ENCODE measurements at places on chromosomes 1 and 21.

- DNase-seq, result peak; percentile 44
These were observed 6.6 kb downstream of the SPATA21 start for GRCh38 chr1:16430606-16431005.

DNA sequence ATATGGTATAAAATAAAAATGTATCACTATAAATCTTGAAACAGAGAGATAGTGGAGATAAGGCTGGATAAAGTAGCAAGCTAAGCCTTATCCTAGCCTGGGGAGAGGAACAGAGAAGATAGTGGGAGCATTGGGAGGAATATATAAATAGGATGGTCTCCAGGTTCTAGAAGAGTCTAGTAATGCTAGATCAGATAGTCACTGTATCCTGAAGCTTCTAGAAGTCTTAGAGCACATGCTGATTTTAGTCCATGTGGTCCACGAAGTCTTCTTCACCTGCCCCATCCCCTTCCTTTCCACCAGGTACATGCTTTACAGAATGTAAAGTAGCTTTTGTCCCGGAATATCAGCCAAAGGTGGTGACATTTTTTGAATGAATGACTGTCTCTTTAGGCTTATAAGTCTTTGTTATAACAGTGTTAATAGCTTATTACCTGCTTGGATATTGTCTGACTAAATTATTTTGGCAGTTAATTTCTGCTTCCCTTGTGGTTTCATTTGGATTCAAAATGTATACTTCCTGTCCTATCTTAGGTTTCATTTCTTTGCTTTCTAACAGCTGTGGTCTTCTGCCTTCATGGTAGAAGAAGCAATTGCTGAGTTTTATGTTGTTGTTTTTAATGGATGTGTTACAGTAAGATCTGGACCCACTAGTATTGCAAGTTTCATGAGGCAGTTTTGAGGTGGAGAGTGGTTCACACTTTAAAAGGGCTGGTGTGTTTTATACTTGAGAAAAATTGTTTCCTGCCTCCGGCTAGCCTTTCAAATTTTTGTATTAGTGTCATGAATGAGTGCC lies 5.9 kb downstream of the SMG7 start:
- DNase-seq, result peak; percentile 58

- DNase-seq, result no peak
These were observed 304.9 kb upstream of the DUSP10 start for GRCh38 chr1:222046684-222047263.

DNA sequence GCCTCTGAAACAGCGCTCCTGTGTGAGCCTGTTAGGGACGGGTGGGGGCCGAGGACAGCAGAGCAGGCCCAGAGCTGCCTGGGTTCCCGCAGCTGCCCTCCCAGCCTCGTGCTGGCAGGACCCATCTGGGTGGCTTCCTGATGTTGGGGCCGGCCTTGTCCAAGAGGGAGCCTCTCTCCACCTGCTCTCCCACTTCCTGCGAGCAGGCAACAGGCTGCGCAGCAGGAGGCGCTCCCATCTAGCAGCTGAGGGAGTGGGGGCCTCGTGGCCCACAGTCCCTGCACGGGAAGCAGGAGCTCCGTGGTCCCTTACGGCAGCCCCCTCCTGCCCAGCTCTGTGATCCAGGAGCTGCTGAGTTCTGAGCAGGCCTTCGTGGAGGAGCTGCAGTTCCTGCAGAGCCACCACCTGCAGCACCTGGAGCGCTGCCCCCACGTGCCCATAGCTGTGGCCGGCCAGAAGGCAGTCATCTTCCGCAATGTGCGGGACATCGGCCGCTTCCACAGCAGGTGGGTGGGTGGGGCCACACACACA lies 68.0 kb downstream of the TRIM11 start:
- DNase-seq, result no peak

DNA sequence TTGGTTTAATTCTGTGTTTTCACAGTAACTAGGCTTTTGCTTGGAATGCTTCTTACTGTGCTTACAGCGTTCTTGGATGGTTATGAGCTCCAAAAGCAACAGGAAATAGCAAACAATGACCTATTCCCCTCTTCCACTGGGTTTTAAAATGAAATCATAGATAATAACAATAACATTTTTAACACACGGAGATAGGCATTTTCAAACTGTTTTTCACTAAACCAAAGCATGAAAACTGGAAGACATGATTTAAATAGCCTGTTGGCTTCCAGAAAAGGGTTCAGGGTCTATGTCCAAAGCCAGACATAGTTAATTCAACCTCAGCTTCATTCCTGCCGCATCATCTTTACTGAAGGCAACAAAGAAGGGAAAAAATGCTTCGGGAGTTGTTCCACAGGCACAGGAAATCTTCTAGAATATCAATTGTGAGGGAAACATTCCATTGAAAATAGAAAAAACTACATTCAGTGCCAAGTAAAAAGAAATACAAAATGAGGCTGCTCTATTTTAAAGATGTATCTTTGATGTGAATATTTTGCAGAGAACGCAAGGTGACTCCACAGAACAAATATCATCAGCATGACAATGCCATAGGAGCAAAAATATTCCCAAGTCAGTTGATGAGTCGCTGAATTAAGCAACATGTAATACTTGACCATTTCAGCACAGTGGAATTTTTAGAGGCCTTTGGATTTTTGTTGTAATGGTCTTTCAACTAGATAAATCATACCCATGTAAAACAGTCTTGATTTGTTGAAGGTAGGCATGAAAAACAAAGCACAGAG lies 80.7 kb downstream of the NID1 start:
- DNase-seq, result no peak

DNA sequence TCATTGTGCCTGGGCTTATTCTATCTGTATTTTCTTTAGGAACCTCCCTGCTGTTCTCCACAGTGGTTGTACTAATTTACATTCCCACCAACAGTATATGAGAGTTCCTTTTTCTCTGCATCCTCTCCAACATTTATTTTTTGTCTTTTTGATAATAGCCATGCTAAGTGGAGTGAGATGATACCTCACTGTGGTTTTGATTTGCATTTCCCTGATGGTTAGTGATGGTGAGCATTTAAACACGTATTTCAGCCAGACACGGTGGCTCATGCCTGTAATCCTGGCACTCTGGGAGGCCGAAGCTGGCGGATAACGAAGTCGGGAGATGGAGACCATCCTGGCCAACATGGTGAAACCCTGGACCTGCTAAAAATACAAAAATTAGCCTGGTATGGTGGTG lies 57.9 kb downstream of the SLAMF6 start:
- no peak for DNase-seq

DNA sequence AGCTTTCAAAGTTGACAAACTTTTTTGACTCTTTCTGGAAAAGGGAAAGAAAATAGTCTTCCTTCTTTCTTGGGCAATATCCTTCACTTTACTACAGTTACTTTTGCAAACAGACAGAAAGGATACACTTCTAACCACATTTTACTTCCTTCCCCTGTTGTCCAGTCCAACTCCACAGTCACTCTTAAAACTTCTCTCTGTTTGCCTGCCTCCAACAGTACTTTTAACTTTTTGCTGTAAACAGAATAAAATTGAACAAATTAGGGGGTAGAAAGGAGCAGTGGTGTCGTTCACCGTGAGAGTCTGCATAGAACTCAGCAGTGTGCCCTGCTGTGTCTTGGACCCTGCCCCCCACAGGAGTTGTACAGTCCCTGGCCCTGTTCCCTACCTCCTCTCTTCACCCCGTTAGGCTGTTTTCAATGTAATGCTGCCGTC lies 160.8 kb upstream of the SGIP1 start:
- DNase-seq, result no peak

DNA sequence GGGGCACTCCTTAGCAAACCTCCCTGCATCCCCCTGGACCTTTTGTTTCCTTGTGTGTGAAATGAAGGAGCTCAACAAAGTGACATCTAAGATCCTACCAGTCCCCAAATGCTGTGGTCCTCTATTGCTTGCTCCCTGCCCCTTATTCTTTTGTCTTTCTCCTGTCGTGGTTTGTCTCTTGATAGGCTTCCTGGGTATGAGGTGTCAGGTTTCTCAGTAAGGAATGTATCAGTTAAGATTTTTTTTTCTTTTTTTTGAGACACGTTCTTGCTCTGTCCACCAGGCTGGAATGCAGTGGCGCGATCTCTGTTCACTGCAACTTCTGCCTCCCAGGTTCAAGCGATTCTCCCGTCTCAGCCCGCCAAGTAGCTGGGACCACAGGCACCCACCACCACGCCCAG lies 16.8 kb downstream of the CNIH3 start:
- no peak for DNase-seq

DNA sequence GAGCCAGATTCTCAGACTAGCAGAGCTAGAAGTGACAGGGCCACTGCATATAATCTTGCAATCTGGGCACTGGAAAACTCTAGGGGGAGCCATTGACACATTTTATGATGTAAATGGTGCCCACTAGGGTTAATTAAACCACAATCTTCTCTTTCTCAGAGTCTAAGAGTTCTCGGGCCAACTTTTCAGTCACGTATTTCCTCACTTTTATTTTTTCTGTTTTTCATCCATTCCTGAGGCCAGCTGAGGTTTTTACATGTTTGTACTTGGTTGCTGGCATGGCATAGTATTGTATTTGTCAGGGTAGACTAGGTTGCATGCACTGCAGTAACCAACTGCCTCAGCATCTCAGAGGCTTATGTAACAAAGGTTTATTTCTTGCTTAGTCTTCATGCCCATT lies 138.2 kb downstream of the ZNF326 start:
- peak; percentile 17 for DNase-seq

- DNase-seq, result no peak
These were observed 54.7 kb downstream of the OLFML3 start for GRCh38 chr1:114033961-114034360.

DNA sequence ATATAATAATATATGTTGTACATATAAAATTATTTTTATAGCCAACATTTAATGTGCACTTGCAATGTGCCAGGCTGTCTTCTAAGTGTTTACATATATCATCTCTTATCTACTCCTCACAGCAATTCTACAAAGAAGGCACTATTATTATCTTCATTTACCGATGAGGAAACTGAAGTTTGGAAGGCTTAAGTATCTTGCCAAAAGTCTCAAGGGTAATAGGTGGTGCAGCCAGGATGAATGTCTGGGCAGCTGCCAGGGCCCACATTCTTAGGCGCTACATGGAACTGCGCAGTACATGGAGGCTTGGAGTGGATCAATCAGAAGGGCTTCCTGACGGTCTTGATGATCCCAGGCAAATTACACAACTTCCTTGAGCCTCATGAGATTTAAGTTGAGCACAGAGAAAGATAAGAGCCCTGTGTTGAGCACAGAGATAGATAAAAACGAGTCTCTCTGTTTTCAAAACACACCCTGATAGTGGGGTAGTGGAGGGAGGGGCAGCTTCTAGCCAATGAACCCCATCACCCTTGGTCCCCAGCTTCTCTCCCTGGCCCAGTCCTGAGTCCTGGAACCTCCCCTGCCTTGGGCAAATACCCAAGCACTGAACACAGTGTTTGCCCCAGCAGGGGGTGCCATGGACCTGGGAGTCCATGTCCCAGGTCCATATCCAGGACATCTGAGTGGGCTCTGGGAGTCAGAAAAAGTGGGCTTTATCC lies 9.2 kb downstream of the POU3F1 start:
- DNase-seq, result no peak
